Heart left ventricle (tissue), 16 donors: ENCODE measurements at places on chromosomes 5 and 9.

DNA sequence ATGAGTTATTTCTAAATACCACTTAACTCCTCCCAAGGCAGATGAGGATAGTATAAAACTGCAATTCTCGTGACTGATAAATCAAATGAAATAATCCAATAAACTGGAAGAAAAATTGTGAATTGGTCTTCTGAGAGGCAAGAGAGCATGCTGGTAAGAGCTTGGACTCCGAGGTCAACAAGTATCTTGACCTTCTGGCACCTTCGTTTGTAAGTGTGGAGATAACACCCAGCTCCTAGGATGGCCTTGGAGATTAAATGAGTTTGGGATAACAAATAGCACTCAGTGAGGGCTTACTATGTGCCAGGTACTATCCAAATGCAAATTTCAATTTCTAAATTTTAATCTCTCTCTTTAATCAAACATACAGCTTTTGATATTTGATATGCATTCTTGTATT, 866.3 kb upstream of the WWC1 start:
- H3K4me1 ChIP-seq, result no peaks in the 10 kb centered on the region
- no peak for DNase-seq
- H3K27me3 ChIP-seq, result no peaks in the 10 kb centered on the region
- no peak overlapping the region for H3K27ac ChIP-seq
- H3K4me3 ChIP-seq, result no peak overlapping the region

GRCh38 chr5:89208811-89209210, 325.8 kb upstream of the MEF2C start:
- no peak overlapping the region for H3K4me3 ChIP-seq
- H3K4me1 ChIP-seq, result no peaks in the 10 kb centered on the region
- H3K27ac ChIP-seq, result no peak overlapping the region
- H3K27me3 ChIP-seq, result no peaks in the 10 kb centered on the region
- no peak for DNase-seq

DNA sequence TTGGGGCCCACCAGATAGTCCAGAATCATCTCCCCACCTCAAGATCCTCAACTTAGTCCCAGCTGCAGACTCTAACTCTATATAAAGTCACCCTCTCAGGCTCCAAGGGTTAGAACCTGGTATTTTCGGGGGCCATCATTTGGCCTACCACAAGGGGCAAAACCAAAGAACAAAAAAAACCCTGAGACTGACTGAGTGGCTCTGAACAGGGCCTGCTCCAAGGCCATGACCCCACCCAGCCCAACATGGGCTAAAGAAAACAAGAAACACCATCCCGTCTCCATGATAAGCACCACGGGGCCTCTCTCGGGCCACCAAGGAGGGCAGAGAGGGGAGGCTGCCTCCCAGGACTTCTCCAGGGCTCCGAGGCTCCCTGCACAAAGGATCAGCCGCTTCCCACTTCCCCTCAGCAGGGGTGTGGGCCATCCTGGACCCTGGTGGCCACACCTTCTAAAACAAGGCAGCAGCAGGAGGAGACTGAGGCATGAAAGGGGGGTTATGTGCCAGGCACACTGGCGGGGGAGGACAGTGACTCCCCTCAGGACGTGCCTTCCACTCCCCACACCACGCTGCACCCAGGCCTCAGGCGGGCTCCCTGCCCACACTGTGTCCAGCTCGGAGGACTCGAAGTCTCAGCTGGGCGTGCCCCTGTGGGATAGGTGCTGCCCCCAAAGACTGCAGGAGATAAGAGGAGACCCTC, 51.5 kb downstream of the SEMA4D start:
- DNase-seq, result no peak
- H3K36me3 ChIP-seq, result no peaks in the 10 kb centered on the region
- H3K4me1 ChIP-seq, result no peaks in the 10 kb centered on the region
- no peaks in the 10 kb centered on the region for H3K27me3 ChIP-seq

DNA sequence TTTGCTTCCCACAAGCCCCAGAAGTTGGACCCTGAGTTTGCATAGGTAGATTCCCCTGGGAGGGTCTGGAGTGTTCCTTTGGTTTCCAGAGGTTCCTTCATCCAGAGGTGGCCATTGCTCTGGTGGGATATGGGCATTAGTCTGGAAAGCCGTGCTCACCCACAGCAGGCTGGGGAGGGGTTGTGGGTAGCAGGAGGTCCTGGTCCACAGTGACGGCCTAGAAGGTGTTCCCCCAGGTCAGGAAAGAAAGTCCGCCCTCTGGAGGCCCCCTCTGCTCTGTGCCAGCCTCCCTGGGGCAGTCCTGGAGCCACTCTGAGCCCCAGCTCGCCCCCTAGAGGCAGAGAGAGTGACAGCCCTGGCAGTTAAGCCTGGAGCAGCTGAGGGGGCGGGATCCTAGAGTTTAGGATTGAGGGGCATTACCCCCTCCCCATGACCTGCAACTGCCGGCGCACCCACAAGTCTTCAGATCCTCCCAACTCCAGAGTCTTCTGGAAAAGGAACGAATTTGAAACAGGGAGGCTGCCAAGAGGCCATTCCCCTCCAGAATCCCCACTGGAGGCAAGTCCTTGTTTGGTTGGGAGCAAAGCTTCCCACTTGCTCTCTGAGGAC, 36.8 kb downstream of the NDST1 start:
- H3K4me1 ChIP-seq, result peaks cover 19% of the 10 kb centered on the region
- no peaks in the 10 kb centered on the region for H3K27me3 ChIP-seq
- peaks cover 89% of the 10 kb centered on the region for H3K36me3 ChIP-seq
- H3K27ac ChIP-seq, result peak overlapping the region; percentile 10
- H3K4me3 ChIP-seq, result no peak overlapping the region

DNA sequence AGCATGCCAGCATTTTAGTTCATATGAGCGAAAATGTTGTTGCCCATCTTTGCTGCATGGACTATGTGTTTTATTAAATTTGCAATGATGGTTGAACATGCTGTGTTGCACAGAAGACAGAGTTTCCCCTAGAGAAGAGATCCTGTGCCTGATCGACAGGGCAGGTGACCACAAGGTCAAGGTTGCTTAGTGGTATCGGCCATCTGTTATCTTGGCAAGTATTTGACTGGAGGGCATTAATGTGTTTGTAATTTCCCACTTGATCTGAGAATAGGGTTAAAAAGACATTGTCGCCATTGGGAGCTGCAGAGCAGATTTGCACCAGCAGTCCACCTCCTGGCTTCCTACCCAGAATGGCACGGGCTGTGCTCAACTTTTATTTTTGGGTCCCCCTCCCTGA, 1523.6 kb upstream of the WWC1 start:
- H3K4me1 ChIP-seq, result no peaks in the 10 kb centered on the region
- DNase-seq, result no peak

DNA sequence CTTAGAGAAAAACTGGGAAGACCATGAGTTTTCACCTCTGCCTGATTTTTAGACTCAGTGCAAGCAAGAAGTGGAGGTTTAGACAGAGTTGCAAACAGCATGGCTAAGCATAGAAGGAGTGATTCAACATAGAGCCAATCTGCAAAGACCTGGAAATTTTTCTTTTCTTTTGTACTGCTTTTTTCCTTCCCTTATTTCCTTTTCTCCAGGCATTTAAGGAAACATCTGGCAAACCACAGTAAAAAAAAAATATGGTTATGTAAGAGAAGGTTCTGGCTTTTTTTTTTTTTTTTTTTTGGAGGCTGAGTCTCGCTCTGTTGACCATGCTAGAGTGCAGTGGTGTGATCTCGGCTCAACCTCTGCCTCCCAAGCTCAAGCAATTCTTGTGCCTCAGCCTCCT, 16.6 kb upstream of the DCAF12 start:
- no peaks in the 10 kb centered on the region for H3K36me3 ChIP-seq
- H3K4me1 ChIP-seq, result no peaks in the 10 kb centered on the region
- DNase-seq, result no peak
- no peak overlapping the region for H3K4me3 ChIP-seq
- no peak overlapping the region for H3K27ac ChIP-seq
- no peaks in the 10 kb centered on the region for H3K27me3 ChIP-seq

GRCh38 chr5:74040811-74041491, 415.0 kb downstream of the ARHGEF28 start:
- no peak overlapping the region for H3K4me3 ChIP-seq
- H3K27ac ChIP-seq, result no peak overlapping the region
- H3K4me1 ChIP-seq, result no peaks in the 10 kb centered on the region
- no peak for DNase-seq
- no peaks in the 10 kb centered on the region for H3K36me3 ChIP-seq

DNA sequence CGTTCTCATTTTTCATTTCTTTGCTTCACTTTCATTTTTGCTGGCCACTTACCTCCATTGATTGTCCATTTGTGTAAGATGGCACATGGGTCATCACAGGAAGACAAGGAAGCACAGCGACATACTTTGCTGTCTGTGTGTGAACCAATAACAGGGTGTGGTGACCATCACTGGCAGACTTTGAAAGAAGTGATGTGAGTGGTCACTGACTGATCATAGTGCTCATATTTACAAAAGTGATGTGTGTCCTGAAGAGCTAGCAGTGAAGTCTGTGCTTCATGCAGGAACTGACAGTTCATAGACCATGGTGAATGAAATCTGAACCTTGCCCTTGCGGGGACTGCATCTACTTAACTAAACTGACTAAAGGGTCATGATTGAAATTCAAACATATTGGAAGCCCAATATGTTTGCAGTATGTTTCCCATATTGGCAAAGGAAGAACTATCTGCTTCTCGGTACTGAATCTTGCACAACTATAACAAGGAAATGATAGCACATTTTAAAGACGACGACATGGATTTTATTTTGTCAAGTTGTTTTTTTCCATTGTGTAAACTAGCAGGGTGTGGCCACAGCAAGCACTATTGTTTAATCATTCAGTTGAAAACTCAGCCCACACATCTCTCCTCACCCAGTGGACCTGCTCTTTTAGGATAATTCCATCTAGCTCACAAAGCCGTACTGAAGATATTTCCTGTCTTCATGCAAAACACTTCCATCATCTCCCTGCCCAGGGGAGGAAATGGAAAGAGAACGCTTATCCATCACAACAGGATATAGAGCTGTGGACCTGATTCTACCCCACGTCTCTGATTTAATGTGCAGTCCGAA, 232.0 kb upstream of the ANKRD55 start:
- DNase-seq, result no peak
- no peaks in the 10 kb centered on the region for H3K4me1 ChIP-seq
- peak overlapping the region; percentile 42 for H3K27ac ChIP-seq
- no peaks in the 10 kb centered on the region for H3K36me3 ChIP-seq

DNA sequence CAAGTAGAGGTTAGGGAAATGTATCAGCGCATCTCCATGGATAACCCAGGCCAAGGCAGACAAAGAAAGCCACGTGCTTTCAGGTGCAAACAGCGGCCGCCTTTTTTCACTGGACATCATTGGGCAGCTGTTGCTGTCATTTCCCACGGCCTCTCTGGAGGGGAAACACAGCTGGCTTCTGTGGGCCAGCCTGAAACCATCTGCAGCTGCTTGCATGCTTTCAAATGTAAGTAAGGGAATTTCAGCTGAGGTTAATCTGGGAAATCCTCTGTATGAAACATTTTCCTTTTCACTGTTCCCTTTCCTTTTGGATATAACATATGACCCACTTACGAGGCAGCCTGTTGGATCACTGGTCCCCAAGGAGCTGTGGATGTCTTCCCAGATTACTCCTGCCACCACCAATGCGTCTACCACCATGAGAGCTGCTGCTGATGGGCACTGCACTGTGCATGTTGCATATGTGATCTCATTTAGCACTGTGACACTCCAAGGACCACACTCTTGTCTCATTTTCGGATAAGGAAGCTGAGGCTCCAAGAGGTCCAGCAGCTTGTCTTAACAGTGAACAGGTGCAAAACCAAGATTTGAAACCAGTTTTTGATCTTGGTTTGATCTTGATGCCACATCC, 106.3 kb downstream of the C9orf152 start:
- H3K36me3 ChIP-seq, result peaks cover 4% of the 10 kb centered on the region
- H3K27me3 ChIP-seq, result no peaks in the 10 kb centered on the region
- no peak overlapping the region for H3K4me3 ChIP-seq
- DNase-seq, result peak; percentile 59
- peaks cover 73% of the 10 kb centered on the region for H3K4me1 ChIP-seq
- H3K27ac ChIP-seq, result peak overlapping the region; percentile 7

GRCh38 chr5:173029499-173029921, 26.6 kb upstream of the CREBRF start:
- peaks cover 15% of the 10 kb centered on the region for H3K4me1 ChIP-seq
- no peak for DNase-seq
- H3K4me3 ChIP-seq, result no peak overlapping the region
- H3K36me3 ChIP-seq, result no peaks in the 10 kb centered on the region
- peak overlapping the region; percentile 66 for H3K27ac ChIP-seq
- H3K27me3 ChIP-seq, result no peaks in the 10 kb centered on the region

DNA sequence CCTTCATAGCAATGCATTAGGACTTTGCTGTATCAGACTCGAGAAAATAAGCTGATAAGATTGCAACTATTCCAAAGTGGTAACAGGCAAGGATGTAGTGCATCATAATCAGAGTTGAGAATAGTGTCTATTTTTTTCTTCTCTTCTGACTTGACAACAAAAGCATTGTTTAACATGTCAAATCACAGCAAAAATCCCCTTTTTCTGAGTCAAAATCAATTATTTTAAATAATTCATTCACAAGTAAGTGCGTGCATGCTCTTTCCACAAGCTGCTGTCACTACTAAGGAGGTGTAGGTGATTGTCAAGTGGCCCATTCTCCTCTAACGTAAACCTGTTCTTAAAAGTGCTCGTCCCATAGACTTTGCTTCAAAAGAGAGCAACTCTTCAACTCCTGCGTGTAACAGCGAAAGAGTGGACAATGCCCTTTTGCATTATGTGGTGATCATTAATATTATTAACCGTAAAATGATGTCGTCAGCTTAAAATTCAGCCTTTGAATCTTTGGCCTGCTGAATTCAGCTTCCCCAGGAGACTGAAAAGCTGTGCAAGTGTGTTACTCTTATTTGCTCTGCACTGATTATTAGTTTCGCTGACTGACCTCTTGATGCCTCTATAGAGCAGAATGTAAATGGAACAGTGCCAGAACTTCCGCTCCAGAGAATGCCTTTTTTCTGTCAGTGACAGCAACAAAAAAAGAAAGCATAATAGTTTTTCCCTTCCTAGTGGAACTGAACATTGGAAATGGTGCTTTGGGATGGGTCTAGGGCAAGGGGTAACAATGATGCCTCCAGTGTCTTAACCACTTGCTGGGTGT, 680.8 kb upstream of the SEMA6A start:
- no peaks in the 10 kb centered on the region for H3K4me1 ChIP-seq
- DNase-seq, result no peak
- no peaks in the 10 kb centered on the region for H3K27me3 ChIP-seq

DNA sequence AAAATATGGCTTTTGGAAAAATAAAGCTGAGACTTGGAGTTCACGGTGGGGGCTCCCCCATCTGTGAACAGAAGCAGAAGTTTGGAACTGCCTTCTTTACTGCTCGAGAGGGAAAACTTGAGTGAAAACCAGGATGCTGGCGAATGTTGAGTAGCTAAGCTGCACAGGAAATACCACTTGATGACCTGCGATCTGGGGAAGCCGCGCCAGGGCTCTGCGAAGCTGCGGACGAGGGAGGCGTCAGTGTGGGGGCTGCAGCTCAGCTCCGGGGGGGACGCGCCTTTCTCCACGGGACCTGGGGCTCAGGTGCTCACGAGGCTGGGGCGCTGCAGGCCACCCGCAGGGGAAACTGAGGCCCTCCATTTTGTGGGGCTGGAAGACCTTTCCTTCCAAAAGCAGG, 62.3 kb downstream of the TENT4A start:
- H3K27me3 ChIP-seq, result no peaks in the 10 kb centered on the region
- H3K4me1 ChIP-seq, result no peaks in the 10 kb centered on the region
- no peak overlapping the region for H3K4me3 ChIP-seq
- no peak for DNase-seq
